ENCODE measurements at places on chromosomes 1 and 21. TPM values are rescaled to one million over a fixed set of nuclear protein-coding genes. Genes with fewer than 3 reads are reported as not detected.

IFI44L gene
- total RNA-seq, result 1.3 TPM

PRR9 gene
- total RNA-seq, result 0.22 TPM

WDR26 gene
- total RNA-seq, result 81.7 TPM

NTMT2 gene
- not detected for total RNA-seq

PLEKHA6 gene
- 0.57 TPM for total RNA-seq

LCE2C gene
- not detected for total RNA-seq

ATP1A4 gene
- not detected for total RNA-seq

KIF2C gene
- 1.3 TPM for total RNA-seq

PRDM16 gene
- 1.3 TPM for total RNA-seq

CFAP45 gene
- total RNA-seq, result 0.44 TPM

RGS16 gene
- total RNA-seq, result 2.4 TPM

PRRX1 gene
- 370 TPM for total RNA-seq

HSD3B2 gene
- total RNA-seq, result not detected

OR2L2 gene
- not detected for total RNA-seq

IGSF8 gene
- total RNA-seq, result 18.6 TPM

MARK1 gene
- total RNA-seq, result 0.43 TPM

COL24A1 gene
- 0.22 TPM for total RNA-seq

FASLG gene
- not detected for total RNA-seq

AKR7A3 gene
- 0.29 TPM for total RNA-seq

SPRR2G gene
- not detected for total RNA-seq

CD48 gene
- not detected for total RNA-seq

PRELP gene
- 0.14 TPM for total RNA-seq

HJV gene
- not detected for total RNA-seq

S100A6 gene
- total RNA-seq, result 608 TPM

FNDC5 gene
- 0.22 TPM for total RNA-seq

DMRTA2 gene
- 0.14 TPM for total RNA-seq
